ENCODE measurements at places on chromosomes 11 and 22.

DNA sequence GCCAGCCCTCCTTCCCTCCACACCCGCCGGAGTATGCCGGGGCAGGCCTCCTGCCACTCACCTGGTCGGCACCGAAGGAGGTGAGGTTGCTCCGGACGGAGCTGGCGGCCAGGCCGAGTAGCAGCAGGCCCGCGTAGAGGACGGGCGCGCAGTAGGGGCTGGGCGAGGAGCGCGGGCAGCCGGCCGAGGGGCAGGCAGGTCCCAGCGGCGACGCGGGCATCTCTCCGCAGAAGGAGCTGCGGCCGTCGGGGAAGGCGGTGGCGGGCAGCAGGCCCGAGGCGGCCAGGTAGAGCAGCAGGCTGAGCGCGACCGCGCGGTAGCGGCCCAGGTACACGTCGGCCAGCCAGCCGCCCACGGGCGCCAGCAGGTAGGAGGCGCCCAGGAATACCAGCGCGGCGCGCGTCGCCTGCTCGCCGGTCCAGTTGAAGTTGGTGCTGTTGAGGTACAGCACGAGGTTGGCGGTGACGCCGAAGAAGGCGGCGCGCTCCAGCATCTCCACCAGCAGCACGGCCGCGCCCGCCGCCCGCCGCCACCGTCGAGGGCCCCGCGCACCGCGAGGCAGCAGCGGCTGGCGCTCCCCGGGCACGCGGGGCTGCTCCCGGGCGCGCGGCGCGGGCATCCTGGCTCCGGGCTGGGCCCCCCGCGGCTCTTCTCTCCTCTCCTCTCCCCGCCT is 907 bp downstream of the SLC15A3 start:
- DNase-seq, result no peak

GRCh38 chr11:21480240-21480639 is 712.6 kb upstream of the ANO5 start:
- no peak for DNase-seq

GRCh38 chr22:31737932-31738331 is 12.0 kb downstream of the PRR14L start:
- no peak for DNase-seq

- DNase-seq, result peak; percentile 18
These were observed 38.1 kb upstream of the PCF11 start for GRCh38 chr11:83118814-83119213.

GRCh38 chr11:30585125-30585891 is 845 bp downstream of the MPPED2 start:
- no peak for DNase-seq

GRCh38 chr11:74717221-74717969 is 13.8 kb downstream of the CHRDL2 start:
- no peak for DNase-seq

DNA sequence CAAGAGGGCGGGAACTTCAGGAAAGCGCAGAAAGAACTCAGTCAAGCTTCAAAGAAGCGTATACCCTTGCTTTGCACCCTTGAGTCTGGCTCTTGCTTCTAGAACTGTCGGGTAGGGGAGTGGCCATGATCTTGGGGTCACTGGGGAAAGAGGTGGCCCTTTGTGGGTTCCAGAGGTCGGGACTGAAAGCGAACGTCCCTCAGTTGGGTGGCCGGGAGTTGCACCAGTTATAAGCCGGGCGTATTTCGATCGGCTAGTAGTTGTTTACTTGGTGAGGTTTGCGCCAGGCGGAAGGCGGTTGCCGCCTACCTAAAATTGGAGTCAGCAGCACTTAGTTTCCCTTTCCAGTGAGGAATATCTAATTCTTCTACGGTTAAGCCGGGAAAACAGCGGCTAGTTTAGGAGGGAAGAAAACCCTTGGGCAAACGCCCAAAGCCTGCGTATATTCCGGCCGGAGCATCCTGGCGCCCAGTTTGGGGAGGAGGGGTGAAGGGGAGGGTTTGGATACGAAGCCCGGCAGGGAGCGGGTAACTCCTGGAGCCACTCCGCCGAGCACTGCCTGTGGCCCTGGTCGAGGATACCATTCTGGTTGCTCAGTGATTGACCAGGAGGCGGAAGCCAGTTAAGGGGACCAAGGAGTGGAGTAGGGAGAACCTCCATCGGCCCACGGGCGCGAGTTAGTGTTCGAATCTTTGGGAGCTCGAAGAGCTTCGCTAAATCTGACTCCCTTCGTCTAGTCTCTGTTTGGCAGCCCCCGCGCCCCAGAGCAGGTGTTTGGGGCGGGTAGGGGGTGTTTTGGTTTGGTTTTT is 807 bp upstream of the WT1 start:
- no peak for DNase-seq

GRCh38 chr22:42296381-42296853 is 26.0 kb upstream of the TCF20 start:
- DNase-seq, result no peak

- no peak for DNase-seq
These were observed 145.6 kb downstream of the CSNK2A3 start for GRCh38 chr11:11207428-11207827.

- DNase-seq, result no peak
These were observed 108.7 kb upstream of the CD82 start for GRCh38 chr11:44456544-44457300.

DNA sequence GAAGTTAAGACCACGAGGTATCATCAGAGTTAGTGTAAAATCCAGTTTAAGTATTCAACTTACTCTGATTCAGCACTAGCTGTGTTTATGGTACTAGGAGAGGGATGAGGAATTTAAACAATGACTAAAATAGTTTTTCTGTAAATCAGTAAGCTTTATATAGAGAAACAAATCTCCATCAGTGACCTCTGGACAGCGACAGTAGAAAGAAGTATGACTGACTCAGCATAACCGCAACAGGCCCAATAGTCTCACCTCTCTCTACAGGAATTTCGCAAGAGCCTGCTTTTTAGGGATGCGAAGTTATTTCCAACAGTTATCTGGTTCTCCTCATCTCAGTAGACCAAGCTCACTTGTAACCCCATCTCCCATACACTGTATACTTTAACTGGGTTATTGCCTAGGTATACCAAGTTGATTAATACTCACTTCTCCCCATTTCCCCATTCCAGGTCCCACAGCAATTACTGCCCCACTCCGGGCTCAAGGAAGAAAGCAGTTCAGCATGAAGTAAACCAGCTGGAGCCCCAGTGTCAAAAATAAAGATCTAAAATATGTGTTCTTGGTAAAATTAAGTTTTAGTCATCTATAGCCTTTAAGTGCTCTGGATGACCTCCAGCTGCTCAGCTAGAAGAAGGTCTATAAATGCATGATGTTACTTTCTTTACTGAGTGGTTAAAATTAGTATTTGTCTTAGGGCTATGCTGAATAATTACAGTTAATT is 770.6 kb upstream of the CCDC90B start:
- DNase-seq, result no peak

DNA sequence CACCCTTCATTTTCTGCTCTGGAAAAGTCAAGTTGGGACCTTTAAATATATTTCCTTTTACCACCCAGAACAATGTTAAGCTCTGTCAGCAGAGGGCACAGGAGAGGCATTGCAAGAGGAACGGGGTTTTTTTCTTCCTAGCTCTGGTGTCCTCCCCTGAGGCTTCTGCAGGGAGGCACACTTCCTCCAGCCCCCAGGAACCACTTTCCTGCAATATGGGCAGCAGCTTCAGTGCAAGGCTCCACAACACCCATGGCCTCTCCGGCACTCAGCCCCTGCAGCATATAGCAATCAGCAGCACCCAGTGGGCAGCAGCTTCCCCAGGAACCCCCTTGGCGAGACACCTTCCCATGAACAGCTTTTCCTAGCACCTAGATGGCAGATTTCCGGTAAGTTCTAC is 101.4 kb downstream of the SYT9 start:
- DNase-seq, result peak; percentile 12

DNA sequence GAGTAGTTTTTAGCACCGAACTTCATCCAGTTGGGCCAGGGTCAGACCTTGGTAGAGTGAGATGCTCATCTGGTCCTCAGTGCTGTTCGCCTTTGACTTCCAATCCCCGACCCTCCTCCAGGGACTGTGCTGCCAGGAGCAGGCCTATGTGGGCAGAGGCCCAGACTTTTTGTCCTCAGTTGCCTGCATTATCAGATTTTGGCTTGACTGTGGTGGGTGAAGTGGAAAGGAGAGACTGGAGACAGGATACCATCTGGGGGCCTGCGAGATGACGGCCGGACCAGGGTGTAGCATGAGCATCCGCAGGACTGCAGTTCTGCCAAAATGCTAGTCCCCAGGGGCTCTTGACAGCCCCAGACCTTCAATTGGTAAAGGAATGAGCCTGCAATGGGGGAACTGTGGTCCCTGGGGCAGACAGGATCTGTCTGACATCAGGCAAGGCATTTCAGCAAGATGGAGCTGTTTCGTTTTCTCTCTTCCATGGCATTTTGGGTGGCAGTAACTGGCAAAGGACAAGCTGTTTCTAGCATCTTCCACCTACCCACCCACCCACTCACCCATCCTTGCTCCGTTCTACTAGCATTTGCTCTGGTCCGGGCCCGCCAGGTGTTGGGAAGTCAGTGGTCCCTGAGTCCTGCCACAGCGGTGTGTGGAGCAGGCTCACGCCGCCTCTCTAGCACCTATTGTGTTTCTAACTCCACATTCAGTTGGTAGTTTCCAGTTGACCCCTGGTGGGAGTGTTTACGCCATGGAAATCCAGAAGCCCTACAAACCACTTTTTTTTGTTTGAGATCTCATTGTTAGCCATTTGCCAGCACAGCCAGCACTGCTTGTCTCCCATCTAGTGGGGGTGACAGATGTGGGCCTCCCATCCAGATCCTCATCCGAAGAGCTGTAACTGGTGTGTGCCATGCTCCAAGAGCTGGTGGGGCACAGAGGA is 53.5 kb downstream of the OTOG start:
- no peak for DNase-seq

DNA sequence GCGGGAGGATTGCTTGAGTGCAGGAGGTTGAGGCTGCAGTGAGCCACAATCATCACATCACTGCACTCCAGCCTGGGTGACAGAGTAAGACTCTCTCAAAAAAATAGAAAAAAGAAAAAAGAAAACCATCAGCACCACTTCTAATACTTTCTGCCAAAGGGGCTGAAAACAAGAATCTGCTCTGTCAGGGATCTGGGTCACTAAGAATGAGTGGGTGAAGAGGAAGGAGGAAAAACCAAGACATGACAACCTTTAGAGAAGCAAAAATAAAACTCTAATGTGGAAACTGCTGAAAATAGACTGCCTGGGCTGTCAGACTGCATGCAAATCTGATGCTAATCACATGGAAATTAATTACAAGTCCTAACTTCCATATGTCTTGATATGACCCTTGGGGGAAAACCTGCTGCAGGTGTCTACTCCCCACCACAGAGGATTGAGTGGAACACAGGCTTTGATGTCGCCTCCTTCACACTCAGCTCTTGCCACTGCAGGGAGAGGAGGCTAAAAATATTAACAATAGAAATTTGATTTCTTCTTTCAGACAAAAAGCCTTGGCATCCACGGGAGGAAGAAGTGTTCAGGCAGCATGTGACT is 62.5 kb upstream of the CRTAM start:
- DNase-seq, result no peak

GRCh38 chr11:108906329-108906728 is 241.5 kb downstream of the DDX10 start:
- DNase-seq, result peak; percentile 10

DNA sequence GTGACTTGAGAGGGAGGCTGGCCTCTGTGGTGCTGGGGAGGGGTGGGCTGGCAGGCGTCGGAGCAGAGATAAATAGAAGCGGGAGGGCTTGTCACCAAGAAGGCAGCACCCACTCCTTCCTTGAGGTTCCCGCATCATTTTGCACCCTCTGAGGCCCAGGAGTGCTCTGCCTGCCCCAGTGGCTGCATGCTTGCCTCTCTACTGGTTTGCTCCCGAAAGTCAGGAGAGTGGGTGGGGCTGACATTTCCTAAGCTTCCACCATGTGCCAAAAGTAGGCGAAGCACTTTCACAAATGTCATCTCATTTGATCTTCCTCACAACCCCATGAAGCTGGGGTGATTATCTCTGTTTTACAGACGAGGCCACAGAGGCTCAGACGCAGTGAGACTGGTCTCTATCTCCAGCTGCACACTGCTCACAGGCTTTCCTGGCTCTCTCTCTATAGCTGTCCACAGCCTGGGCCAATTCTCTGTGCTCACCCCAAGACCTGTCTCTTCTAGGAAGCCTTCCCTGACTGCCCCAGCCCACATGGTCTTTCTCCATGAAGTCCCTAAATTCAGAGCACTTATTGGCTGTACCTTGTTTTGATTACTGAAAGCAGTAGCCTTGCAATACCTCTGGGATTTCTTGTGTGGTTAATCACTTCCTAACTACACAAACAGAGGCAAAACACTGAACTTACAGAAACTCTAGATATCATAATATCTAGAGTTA is 2.6 kb upstream of the UCP3 start:
- peak; percentile 10 for DNase-seq

DNA sequence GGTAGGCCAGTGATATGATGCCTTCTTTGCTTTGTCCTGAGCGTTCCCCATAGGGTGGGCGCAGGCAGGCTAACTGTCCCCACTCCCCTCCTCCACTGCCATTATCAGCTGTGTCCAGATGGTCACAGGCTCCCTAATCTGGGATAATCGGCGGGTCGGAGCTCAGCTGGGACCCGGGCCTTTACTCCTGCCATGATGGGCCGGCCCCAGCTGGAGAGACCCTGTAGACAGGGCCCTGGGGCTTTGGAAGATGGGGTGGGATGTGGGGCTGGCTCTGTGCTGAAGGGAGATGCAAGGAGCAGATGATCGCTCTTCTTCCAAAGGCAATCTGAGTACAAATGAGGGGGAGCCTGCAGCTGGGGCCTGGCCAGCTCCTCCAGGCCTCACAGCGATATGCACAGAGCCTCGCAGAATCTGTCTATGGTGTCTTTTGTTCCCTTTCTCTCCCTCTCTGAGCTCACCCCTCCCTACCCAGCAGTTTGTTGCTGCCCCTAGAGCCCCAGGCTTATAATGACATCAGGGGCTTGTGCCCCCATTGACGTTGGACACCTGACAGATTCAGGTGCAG is 11.9 kb downstream of the KLHL35 start:
- no peak for DNase-seq

- no peak for DNase-seq
These were observed 1.6 kb downstream of the IPO7 start for GRCh38 chr11:9386086-9386485.

DNA sequence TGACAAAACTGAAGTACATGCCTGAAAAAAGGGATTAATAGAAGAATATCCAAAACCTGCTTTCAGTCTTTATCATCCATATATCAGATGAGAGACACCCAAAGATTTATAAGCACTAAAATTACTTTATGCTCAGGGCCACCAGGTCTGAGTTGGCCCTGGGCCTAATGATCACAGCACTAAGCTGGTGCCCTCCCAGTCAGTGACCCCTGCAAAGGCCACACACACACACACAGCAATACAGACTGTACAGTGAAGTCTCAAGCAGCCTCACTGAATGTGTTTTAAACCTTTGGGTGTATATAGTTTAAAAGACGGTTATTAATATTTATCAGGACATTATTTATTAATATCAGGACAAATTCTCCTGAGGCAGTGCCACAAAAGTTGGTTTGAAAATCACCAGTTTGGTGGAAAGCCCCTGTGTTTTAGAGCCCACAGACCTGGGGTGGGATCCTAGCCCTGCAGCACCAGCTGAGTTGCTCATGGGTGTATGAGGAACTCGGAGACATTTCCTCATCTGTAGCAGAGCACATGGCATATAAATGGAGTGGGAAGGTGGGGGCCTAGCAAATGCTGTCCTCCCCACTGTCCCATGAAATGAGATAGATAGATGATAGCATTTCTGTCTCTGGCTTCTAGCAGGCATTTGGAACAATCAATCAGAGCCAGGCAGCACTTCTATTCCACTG is 48.4 kb upstream of the HORMAD2 start:
- DNase-seq, result no peak
